ENCODE measurements at places on chromosomes 11 and 22.
A peak's percentile ranks its signal among the peaks of the same experiment; 100 is the strongest.

- no peak for DNase-seq
Measured at GRCh38 chr11:75439495-75440120, 6.6 kb upstream of the KLHL35 start.

DNA sequence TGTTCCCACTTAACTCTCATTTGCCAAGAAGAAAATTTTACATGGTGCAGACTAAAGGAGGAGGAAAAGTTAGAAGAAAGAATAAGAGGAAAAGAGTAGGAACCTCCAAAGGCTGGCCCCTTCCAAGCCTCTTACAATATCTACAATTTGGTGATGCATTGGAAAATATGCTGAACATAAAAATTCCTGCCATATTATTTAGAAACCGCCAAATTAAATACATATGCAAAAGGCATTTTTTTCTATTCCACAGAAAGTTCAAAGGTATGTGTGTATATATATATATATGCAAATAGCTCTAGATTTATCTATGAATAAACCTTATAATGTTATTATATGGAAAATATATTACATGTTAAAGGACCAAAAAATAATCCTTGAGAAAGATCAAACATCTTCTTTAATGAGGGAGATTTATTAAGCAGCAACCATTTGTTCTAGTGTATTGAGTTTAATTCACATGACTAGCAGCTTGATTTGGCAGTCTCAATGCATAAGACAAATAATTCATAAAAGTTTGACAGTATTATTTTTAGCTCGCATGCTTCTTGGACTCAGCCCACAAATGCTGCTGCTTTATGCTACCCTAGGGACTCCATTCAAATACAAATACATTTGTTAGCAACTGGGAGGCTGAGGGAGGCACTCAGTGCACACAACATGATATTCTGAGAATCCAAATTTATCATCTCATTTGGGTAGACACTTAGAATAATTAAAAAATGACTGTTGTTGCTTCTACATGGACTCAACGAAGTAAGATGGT, 184.9 kb downstream of the SBF2 start:
- DNase-seq, result no peak

DNA sequence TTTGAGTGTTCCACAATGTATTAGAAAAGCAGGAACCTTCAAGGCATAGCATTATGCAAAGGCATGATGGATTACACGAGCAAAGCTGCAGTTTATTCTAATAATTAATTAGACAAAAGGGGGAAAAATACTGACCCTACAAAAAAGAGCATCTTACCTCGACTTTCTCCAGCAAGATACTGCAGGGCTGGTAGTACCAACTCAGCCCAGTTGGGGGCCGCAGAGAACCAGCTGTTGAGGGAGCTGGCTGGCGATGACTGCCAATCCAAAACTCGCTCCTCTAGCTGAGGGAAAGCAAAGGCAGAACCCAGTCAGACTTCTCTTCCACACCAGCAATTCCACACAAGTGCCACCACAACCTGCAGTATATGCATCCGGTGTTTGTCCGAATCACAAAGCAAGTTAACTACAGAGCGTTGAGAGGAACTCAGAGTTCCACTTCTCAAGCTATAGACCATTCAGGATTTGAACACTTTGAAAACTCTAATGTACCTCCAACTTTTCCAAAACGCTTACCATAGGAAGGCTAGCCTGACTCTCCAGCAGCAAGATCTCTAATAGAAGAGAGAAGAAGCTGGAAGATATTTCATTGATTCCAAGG, 13.7 kb downstream of the NFRKB start:
- peak; percentile 30 for DNase-seq

DNA sequence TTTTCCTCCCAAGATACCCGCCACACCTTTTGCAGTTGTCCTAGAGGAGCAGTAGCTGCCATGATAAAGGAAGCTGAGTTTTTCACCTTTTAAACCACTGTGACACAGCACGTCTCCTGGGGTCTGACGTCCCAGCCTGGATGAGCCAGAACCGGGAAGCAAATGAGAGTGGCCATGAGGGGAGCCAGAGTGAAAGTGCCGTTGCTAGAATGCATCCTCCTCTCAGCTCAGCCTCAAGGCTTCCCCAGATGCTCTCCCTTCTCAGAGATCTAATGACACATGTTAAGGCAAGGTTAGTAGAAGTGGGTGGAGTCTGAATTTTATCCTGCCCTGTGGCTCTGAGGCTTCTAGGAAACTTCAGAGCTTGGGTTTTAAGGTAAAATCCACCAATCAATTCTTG, 23.4 kb upstream of the HTR3A start:
- DNase-seq, result no peak

DNA sequence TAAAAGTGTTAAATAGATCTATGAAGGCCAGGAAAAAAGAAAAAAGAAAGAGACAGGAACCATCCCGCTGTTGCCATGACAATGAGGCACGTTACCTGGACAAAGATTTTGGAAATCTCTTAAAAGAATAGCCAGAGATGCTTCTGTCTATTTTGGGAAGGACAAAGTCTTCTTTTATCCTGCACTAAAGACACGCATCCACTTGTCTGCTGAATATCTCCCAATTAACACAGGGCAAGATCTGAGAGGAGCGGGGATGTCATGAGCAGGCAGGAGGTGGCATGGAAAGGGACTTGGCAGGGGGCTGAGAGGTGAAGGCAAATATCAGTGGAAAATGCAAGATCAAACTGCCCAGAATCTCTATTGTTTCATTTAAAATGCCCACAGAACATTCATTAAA, 153.8 kb upstream of the BLID start:
- DNase-seq, result no peak

DNA sequence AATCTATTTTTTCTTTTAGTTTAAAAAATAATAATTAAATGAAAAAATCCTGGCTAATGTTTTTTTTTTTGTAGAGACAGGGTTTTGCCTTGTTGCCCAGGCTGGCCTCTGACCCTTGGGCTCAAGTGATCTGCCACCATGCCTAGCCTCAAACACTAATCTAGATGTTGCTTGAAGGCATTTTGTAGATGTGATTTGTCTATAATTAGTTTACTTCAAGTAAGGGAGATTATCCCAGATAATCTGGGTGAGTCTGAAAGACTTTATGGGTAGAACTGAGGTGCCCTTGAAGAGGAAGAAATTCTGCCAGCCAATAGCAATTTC, 38.6 kb upstream of the RBFOX2 start:
- no peak for DNase-seq

DNA sequence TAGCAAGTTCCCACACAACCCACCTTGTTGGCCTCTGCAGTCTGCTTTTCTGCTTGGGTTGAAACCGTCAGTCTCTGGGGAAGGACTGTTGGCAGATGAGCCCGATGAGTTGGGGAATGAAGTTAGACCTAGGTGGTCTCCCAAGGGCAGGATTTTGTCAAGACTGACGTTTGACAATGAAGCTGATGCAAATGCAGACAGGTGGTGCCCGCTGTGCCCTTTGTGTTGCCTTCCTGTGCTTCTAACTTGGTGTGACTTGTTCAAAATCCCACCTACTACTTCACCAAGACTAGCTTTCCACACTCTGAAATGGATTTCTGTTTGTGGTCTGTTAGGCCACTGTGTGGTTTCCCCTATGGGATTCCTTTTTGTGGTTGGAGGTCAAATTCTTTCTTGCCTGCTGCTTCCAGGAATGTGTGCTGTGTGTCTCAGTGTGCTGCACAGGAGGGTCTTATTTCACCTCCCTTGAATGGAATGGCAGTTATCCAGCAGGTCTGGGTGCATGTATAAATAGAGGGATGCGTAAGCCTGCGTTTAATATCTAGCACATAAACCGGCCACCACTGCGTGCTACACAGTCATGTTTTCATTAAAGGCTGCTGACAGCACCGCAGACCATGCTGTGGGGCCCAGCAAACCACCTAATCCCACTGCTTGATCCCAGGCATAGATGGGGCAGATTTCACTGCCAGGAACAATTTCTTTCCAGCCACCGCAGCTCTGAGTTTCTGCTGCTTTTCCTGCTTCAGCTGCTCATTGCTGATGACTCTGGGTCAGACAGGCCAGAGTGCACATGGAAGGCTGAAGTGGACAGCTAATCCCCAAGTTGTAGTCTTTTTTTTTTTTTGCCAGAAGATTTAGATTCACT, 44.8 kb downstream of the ADAMTS8 start:
- DNase-seq, result no peak

DNA sequence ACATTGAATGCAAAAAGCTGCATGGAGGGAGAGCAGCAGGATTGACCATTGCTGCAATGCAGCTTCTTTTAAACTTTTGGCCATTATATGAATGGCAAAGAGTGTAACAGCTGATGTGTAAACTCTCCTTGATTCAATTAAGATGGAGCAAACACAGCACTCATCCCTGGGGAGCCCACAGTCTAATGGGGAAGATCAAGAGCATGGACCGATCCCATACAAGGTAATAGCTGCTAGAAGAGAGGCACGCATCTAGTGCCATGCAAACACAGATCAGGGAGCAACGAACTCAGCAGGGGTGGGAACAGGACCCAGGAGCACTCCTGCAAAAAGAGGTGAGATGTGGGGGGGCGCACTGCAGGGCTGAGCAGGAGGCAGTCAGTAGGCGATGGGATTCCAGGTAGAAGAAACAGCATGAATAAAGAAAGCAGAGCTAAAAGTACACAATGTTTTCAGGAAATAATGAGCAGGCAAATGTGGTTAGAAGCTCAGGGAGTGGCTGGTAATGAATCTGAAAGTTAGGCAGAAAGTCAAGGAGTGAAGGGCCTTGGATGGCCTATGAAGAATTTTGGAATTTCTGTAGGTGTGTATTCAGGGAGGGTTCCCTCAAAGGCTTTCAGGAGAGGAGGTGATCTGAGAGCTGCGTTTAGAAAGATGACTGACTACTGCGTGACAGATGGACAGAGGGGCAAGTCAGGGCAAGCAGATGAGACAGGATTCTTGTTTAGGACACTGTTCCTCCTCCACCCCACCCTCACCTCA, 17.2 kb upstream of the BMAL1 start:
- no peak for DNase-seq

DNA sequence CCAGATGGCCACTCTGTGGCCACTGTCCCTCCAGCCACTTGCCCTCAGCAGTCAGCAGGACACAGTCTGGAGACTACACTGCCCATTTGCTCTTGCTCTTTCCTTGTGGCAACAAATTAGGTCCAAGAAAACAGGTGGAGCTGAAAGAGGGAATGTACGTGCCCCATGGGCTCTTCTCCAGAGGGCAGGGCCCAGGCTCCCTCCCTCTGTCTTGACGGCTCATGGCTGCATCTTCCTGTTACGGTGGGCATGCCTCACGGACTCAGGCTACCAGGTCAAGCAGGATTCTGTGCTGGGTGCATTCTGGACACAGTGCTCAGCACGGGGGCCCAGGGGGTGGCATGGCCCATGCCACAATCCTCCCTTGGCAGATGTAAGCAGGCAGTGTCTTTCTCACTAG, 71.3 kb downstream of the MED15 start:
- DNase-seq, result no peak

DNA sequence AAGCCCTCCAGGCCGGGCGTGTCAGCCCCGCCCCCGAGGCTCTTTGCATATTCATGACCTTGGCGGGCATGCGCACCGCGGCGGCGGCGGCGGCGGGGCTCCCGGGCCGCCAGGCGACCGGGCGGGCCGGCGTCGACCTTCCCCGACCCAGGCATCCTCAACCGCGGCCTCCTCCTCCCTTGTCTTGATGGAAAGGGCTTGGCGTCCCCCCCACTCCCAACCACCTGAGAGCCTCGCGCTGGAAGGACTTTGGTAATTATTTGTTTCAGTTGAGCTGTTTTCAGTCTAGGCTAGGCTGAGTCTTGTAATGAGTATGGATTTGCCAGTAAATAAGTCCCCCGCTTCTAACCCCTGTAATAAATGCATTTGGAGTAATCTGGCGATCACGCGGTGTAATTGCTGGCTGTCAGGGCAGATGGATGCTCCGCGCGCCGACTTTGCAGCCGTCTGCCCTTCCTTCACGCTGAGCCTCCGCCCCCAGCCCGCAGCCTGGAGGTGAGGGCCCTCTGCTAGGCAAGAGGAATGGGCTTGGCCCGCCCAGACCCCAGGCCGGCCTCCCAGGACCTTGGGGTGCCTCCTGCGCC, 25.2 kb downstream of the FLRT1 start:
- DNase-seq, result peak; percentile 19

DNA sequence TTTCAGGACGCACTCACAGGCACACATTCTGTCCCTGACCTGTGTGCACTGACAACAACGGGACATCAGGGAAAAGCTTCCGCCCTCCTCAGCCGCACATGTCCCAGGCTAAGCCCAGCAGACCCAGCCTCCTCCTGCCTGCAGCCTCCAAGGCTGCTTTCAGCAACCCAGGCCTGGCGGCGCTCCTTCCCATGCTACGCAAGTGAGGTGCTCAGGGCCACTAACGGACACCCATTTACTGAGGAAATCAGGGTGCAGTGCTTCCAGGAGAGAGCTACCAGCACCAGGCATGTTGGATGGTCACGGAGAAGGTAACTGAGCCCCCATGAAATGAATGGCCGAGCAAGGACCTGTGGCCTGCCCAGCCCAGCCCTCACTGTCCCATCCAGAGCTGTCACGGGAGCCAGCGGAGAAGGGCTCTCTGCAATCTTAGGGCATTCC, 6.9 kb downstream of the MOB2 start:
- no peak for DNase-seq

DNA sequence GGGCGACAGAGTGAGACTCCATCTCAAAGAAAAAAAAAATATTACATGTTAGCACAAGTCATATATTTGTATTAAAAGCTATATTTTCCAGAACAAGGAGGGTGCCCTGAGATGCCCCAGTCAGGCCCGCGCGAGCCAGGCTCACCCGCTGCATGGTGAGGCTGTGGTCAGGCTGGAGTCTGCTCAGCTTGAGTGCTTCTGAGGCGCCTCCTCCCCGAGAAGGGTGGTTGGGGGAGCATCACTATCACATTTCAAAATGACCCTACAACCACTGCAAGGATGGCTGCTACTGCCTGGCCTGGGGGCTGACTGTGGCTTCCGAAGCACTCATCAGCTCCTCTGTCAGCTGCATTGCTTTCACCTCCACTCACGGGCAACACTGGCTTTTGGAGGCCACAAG, 77.1 kb downstream of the SCUBE1 start:
- no peak for DNase-seq

- DNase-seq, result no peak
Measured at GRCh38 chr11:115941481-115941993, 437.3 kb upstream of the CADM1 start.

GRCh38 chr11:28964811-28965210, 856.6 kb downstream of the METTL15 start:
- no peak for DNase-seq

GRCh38 chr22:28075358-28075981, 156.4 kb upstream of the PITPNB start:
- no peak for DNase-seq

DNA sequence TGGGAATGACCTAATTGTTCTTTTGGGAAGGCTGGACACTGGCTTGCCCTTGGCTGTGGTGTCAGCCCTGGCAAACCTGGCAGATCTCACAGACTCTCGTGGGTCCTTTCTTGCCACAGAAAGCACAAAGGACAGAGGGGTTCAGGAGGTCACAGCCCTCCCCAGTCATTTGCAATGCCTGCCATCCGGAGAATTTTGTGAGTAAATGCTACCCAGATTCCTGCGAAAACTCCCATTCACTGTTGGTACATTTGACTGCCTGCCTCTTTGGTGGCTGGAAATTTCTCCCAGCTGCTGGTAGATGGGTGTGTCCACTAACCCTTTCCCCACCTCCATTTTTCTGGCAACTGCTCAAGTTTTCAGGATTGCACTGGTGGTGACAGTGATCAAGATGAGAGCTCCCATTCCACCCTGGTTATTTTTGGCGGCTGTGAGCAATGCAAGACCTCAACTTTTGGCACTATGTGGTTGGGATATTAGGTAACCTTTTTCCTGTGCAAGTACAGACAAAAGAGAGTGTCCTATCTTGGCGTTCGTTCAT, 155.7 kb downstream of the NAV2 start:
- no peak for DNase-seq

- no peak for DNase-seq
Measured at GRCh38 chr11:56636861-56637260, 5.4 kb downstream of the OR5AP2 start.
